Activated T-helper 17 cell treated with anti-CD3 and anti-CD28 coated beads, Interleukin-2, amount 50 U/mL, for 72 hours (primary cell): ENCODE measurements at places on chromosomes 1 and 21. TPM values are rescaled to one million over a fixed set of nuclear protein-coding genes. Genes with fewer than 3 reads are reported as not detected.

Gene RNF207
- total RNA-seq = 20.1 TPM

Gene PPFIA4
- 38.1 TPM for total RNA-seq

Gene VSIG8
- not detected for total RNA-seq

Gene PGBD5
- 0.52 TPM for total RNA-seq

Gene COL18A1
- total RNA-seq = 3.2 TPM

Gene C4BPA
- total RNA-seq = not detected

Gene AIRE
- total RNA-seq = not detected

Gene PTGS2
- 0.17 TPM for total RNA-seq

Gene ARMH1
- 10.7 TPM for total RNA-seq

Gene UCK2
- 74.2 TPM for total RNA-seq

Gene AGO1
- total RNA-seq = 29.5 TPM

Gene KRTAP12-2
- total RNA-seq = not detected

Gene NLRP3
- total RNA-seq = 6.6 TPM

Gene KCNN3
- 0.11 TPM for total RNA-seq

Gene TAF1A
- 19.5 TPM for total RNA-seq
